ENCODE measurements at places on chromosomes 2 and 18.

- no peak for DNase-seq
Measured at GRCh38 chr2:55705027-55705653, 11.5 kb upstream of the PNPT1 start.

DNA sequence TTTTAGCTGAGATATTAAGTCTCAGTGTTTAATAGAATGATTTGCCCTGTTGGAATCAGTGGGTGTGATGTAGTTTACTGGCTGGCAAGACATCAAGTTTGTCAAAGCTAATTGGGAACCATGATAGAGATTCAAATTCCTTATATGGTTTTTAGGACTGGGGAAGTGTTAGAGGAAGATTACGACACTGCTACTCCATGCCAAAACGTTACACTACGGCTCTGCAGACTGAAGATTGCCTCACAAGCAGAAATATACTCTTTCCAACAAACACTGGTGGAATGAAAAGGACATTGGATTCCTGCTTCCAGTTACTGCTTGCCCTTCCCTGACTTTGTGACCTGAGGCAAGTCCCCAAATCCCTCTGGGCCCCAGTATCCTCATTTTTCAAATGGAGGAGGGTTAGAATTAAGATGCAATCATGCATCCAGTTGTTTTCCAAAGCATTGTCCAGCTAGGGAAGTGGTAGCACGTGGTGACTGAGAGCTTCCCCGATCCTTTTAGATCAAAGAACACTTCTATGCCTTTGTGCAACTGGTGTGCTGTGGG is 147.6 kb downstream of the CDC42EP3 start:
- no peak for DNase-seq

- DNase-seq, result no peak
Measured at GRCh38 chr2:75595541-75596395, 35.0 kb upstream of the EVA1A start.

DNA sequence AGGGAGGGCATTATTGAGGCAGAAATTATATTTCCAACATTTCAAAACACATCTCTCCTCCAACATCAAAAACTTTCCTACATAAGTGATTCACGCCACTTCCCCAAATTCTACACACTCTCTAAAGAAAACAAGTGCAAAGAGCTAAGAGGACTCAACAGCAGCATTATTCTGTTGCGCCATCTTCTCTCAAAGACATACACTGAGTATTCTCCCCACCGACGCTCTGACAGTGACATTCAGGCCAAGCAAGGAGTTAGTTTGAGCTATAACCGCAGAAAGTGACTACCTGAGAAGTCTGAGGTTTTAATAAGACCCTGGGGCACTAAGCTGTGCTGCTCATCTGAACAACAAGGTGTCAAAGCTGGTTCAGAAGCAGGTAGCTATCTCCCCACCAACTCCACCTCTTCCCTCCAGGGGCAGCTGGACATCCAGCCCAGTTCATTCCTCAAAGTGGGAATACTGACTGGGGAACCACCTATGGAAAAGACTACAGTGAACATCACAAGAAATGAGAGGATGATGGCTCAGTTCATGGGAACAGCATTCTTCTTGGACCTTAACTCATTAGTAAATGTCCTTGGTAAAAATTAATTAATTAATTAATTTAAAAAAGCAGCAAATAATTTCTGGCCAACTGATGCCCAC is 309.5 kb upstream of the CCDC68 start:
- DNase-seq, result no peak

GRCh38 chr2:240328526-240328925 is 106.9 kb upstream of the GPC1 start:
- DNase-seq, result no peak

DNA sequence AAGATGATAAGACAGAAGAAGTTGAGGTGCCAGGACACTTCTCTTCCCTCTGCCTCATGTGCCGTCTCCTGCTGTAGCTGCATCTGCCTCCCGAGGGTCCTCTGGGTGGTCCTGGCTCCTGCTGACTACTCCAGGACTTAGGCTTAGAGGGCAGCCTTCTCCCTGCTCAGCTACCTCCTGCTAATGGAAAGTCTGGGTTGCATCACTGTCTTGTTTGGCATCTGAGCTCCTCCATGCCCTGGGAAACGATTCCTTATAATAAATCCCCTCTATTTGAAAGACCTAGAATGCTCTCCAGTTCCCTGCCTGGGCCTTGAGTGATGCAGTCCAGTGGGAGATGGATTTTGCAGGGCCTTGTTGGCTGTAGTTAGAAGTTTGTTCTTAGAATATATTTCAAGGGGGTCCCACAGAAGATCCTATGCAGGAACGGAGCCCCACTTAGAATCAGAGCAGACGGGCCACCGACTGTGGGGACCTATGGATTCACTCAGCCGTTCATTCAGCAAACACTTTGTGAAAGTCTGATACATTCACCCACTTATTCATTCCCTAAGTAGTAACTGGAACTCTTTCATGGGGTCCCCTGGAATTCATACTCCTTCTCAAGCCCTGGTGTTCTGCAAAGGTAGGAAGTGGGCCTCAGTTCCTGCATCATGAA is 269.8 kb upstream of the HDAC4 start:
- DNase-seq, result no peak

DNA sequence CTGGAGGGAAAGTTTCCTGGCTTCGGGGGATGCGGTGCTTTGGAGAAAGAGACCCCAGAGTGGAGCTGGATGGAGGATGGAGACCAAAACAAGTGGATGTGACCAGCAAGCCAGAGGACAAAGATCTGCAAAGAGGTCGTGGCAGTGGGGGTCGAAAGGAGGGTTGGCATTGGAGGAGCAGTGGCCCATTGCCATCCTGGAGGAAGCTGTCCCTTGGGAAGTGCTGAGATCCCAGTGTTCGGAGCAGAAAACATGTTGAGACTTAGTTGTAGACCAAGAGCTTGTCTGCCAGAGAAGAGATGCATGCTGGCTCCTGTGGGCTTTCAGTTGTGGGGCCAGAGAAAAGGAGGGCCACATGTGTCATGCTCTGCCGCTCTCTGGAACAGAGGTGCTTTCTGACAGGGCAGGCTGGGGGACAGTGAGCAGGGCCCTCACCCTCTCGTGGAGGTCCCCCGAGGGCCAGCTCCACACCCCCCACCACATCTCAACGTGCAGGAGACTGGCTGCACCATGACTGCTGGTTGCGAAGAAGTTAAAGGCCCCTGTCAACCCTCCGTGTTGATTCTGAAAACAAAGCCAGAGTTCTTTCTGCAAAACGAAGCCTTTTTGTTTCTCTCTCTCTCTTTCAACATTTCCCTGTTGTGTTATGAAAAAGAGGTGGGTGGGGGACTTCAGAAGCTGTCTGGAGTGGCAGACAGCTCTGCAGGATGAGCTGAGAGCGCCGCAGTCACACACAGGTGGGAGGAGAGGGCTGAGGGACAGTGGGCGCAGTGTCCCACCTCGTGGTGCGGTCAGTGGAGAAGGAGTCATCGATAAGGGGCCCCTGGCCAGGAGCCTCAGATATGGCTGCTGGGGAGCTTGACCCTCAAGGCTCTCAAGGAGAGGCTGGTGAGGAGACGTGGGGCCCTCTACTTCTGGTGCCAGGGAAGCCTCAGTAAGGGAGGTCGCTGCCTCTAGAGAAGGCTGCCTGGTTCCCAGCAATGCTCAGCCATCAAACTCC is 77.6 kb upstream of the BCL2L11 start:
- DNase-seq, result no peak

GRCh38 chr18:39732918-39733317 is 2167.3 kb upstream of the CELF4 start:
- no peak for DNase-seq

- DNase-seq, result no peak
Measured at GRCh38 chr2:122157158-122157557, 401.7 kb downstream of the TSN start.

GRCh38 chr2:10900216-10901109 is 11.3 kb upstream of the KCNF1 start:
- DNase-seq, result no peak

DNA sequence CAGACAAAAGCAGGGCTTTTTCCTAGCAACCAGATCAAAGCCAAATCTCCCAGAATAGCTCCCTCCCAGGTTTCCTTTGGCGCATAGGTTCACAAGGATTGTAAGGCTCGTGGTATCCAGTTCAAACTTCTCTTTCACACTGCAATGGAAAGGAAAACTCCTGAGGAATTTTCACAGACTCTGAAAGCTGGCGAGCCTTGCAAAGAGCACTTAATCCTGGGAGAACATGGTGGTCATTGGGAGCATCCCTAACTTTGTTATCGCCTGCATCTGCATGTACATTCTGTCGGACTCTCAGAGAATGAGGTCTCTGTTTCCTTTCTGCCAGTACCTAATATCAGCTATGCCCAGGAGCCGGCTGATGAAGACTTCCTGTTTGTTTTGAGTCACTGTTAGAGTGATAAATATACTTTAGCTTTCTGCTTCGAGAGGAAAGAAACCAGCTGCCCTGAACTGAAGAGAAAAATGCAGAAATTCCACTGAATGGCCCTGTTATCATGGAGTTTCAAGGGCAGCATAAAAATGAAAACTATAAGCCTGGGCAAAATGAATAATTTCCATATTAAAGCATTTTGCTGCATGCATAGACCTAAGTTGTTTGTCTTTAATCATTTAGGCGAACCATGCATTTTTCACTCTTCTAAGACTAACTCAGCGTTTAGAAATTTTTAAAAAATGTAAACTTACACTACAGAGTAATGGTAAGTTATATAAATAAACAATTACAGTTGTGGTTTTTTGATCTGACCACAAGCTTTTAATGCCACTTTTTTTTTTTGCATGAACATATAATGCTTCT is 76.4 kb upstream of the ZEB2 start:
- no peak for DNase-seq

- no peak for DNase-seq
Measured at GRCh38 chr2:47230418-47230817, 75.3 kb upstream of the STPG4 start.

DNA sequence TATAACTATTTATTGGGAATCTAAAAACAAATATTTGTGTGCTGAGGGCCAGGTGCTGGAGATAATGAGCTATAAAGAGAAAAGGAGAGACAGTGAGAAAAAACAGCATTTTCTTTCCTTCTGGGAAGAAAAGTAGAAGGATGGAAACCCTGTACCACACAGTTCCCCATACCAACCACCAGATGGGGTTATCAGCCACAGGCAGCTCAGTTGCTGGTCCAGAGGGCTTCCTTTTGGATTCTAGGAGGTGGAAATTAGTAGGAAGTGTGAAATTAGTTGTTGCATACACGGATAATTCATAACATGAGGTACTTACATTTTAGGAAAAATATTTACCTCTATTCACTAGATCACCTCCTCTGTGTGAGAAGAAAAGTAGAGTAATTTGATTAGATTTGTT is 237.0 kb upstream of the FOSL2 start:
- no peak for DNase-seq

DNA sequence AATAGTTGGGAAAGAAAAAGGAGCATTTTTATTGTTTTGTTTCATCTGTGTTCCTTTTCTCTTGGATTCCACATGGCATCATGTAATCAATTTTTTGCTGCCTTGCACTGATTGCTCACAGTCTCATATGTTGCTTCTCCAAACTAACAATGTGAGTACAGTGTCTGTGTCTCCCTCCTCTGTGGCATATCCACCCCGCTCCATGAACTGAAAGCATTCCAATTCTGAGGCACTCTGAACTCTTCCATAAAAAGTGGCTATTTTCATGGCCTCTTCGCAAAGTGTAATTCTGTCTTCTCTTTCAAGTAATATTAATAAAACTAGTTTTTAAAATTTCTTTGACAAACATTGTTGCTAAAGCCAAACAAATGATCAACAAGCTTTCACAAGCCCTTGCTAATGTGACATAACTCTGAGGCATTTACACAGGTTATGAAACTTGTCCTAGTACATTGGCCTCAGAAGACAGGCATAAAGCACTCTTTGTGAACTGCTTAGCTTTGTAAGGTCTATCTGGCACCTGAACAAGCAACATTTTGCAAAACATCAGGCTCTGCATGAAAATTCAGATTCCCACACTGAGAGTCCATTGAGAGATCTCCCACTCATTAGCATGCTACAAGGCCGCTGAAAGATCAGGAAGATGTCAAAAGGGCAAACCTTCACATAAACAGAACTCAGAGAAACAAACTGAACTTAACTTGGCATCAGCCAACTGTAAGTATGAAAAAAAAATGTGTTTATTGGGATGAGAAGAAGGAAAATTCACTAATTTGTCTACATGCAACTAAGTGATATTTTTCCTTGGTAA is 33.0 kb downstream of the GPR75 start:
- DNase-seq, result no peak

- DNase-seq, result no peak
Measured at GRCh38 chr2:28390746-28391563, 1.7 kb upstream of the FOSL2 start.

- no peak for DNase-seq
Measured at GRCh38 chr2:224040753-224041152, 1.7 kb upstream of the SERPINE2 start.

All from activated CD8-positive, alpha-beta memory T cell treated with anti-CD3 and anti-CD28 coated beads for 4 hours (primary cell).